ENCODE measurements at places on chromosomes 1 and 21.

DNA sequence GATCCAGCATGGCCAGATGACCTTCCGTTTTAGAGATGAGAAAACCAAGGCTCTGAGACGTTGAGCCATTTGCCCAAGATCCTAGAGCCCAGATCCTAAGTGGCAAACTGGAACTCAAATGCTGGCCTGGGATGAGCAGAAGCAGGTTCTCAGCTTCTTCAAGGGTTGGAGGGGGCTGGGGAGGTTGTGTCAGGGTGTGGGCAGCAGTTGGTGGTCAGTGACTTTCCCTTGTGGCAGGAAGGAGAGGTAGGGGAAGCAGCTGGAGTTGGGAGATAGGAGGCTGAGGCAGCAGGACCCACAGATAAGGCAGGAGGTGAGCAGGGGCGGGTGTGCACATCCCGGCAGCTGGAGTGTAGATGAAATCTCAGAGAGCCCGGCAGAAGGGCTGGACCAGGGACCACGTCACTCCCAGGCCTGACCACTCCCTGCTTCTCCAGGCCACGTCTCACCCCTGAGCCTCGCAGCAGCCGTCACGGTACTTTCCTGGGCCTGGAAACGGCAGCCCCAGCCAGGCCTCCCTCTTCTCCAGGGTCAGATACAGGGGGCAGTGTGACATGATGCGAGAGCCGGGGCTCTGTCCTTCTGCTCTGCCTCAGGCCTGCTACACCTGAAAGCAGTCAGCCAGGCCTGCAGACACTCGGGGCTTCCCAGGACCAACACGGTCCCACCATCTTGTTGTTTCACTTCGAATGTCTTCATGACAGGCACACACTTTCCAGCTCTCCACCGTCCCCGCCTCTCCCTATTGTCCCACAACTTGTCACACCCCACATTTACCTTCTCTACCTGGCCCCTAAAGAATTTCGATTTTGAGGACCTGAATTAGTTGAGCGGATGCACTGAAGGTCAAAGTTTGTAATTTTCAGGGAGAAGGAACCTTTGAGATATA, 11.5 kb upstream of the LAPTM5 start:
- DNase-seq: no peak

DNA sequence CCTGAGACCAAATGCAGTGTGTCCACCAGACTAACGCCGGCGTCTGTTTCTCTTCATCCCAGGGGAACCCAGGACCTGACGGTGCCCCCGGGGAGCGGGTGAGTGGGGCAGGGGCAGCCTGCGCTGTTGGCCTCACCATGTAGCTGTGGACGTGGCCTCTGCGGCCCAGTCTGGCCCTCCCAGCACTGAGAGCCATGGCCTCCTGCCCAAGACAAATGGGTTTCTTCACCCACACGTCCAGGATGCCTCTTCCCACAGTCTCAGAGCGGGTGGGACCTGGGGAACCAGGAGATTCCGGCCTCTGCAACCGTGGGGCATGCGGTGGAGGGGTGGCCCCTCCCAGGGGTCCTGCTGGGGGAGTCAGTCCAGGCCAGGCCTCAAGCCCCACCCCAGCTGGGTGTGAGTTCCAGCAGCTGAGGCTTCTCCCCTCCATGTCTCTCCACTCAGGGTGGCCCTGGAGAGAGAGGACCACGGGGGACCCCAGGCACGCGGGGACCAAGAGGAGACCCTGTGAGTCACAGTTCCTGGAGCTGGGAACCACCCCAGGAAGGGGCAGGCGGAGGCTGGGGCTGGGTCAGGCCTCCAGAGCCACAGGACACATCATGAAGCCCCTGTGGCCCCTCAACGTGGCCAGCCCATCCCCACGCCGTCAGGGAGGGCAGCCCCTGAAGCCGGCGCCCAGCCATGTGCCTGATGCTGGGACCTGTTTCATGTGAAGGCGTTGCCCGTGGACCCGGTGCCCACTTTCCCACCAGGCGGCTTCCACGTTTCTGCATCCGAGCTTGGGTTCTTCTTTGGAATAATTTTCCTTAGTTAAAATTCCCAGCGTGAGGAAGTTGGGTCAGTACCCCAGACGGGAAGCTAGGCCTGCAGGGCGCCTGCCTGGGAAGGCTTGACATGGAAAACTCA, 11.0 kb downstream of the COL6A1 start:
- DNase-seq: no peak

GRCh38 chr1:30286988-30287839, 436.2 kb downstream of the MATN1 start:
- DNase-seq: no peak

GRCh38 chr1:183137782-183138181, 48.3 kb upstream of the LAMC2 start:
- DNase-seq: no peak

DNA sequence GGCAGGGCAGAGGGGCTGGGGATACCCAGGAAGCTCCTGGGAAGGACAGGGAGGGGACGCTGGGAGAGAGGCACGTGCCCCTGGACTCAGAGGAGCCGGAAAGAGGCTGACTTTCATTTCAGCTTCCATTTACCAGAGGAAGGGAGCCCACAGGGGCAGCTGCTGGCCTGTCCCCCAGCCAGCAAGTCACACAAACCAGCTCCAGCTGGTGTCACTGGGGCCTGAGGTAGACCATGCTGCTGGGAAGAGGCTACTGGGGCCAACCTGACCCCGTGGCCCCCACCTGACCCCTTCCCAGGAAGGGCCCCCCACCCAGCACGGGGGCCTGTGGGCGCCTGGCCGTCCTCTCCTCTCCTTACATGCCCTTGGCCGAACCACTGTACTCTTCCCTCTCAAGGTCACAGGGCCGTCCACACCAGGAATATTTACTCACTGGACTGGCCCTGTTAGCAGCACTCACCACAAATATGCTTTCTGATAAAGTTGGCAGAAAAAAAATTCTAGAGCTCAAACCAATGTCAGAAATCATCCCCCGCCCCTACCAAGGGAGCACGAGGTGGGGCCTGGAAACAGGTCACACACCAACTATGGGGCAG, 110.5 kb downstream of the CASZ1 start:
- no peak for DNase-seq

- peak; percentile 32 for DNase-seq
Measured at GRCh38 chr1:6180268-6180706, at the start of gene CHD5. Gene CHD5 (minus strand): TSS chr1:6180321. CDS start chr1:6180023, 298 bp downstream.

GRCh38 chr1:68314151-68314780, 81.9 kb upstream of the WLS start:
- peak; percentile 98 for DNase-seq

DNA sequence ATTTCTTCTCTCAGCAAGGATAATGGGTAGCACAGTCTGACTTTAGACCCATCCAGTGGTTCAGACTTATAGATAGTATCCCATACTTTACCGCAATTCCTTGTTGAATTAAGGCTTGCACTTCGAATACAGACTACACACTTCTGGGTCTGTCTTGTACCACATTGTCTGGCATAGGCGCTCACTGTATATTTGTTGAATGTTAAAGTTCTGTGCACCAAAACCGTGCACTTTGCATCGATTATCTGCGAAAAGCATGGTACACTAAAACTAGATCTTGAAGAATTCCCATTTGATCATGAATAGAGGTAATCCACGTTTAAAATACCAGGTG, 556 bp upstream of the RYR2 start:
- no peak for DNase-seq

- peak; percentile 71 for DNase-seq
Measured at GRCh38 chr1:101288491-101288944, 51.7 kb downstream of the S1PR1 start.

GRCh38 chr1:24913616-24914225, 16.4 kb downstream of the RUNX3 start:
- DNase-seq: no peak

DNA sequence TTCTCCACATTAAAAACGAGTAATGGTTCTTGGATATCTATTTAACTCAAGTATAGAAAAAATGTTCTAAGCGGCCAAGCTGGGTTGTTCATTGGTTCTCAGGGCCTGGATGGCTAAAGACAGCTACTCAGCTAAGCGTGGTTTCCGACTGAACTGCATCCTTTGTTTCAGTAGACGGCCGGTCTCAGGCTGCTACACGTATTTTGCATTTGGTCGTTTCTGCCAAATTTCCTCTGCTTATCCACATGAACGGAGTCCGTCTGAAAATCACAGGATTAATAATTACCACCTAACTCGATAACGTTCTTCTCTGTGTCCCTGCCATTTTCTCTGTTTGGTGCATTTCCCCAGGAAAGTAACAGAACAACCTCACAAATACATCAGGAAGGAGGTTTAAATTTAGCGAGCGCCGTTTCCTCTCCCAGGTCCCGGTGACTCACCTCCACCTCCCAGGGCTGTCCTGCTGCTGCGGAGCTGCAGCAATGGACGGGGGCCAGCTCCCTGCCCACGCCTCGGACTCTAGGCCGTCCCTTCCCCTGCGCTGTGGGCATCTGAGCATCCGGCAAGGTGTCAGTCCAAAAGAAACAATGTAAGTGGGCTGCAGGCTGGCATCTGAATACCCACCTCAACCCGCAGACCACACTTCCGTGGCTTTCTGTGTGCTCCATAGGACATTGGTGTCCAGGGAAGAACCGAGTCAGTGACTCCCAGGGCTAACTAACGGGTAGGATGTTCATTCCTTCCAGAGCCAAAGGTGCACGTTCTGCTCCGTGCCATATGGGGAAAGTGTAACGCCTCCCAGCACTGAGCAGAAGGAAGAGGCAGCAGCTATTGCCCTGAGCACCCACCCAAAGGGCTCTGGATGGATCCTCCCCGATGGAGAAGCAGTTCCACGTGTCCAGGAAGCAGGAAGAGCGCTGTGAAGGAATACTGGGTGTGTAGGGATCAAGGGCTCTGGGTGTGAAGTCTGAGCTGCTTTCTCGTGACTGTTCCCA, 4.1 kb upstream of the GABRD start:
- DNase-seq: no peak

DNA sequence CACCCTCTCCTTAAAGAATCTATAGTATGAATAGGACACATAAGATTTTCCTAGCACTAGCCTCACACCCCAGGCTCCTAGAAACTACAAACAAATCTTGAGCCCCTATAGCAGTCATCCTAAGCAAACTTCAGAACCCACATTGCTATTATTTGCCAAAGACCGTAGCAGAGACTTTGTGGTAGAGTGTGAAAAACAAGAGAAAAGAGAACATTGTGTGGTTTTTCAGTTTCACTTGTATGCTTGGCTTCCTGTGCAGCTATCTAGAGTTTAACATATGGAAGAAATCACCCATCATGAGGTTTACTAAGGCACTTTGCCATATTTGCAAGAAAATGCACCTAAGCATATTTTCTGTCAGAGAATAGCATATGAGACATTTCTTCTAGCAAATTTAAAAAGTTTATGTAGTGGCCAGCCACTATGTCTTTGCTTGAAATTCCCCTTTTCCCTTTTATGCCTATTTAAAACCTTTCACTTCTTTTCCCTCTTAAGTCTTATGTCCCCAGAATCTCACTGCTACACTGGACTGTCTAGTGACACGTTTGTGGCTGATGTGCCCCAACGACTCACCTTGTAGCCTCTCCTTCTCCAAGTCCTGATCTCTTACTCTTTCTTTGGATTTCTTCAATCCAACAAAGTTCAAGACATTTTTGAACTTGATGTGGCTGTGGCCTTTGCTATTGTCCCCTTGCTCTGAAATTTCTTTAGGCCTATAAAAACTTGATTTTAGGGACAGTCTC, 25.6 kb downstream of the CCDC190 start:
- DNase-seq: no peak

DNA sequence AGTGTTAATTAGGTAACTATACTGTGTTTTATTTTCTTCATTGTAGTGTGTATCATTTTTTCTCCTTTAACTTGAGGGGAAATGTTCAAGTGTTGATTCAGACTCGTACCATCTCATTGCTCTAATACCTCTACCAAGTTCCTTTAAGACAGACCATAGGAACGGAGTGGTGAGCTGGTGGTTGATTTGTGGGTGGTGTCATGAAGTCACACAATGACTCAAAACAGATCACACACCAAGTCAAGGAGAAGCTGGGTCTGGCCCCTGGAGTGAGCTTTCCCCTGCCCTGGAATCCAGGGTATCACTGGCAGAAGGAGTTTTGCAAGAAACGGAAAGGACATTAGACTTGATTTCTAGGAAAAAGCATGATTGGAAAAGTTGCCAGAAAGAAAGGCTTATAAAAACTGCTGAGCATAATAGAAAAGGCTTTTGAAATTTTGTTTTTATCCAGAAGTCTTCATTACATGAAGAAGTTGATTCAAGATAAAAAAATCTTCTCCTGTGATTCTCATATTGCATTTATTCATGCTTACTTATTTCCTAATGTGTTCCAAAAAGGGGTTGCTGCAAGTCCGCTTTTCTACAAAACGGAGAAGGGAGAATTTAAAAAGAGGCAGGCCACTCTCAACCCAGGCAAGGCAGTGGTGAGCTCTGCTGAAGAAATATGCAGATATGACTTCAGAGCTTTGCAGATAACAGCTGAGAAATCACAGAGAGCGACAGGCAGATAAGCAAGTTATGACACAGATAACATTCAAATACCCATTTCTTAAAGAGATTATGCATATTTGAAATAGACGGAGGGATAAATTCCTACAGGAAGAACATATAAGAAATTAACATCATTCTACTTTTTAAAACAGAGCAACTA, 79.7 kb downstream of the TBX19 start:
- DNase-seq: no peak

DNA sequence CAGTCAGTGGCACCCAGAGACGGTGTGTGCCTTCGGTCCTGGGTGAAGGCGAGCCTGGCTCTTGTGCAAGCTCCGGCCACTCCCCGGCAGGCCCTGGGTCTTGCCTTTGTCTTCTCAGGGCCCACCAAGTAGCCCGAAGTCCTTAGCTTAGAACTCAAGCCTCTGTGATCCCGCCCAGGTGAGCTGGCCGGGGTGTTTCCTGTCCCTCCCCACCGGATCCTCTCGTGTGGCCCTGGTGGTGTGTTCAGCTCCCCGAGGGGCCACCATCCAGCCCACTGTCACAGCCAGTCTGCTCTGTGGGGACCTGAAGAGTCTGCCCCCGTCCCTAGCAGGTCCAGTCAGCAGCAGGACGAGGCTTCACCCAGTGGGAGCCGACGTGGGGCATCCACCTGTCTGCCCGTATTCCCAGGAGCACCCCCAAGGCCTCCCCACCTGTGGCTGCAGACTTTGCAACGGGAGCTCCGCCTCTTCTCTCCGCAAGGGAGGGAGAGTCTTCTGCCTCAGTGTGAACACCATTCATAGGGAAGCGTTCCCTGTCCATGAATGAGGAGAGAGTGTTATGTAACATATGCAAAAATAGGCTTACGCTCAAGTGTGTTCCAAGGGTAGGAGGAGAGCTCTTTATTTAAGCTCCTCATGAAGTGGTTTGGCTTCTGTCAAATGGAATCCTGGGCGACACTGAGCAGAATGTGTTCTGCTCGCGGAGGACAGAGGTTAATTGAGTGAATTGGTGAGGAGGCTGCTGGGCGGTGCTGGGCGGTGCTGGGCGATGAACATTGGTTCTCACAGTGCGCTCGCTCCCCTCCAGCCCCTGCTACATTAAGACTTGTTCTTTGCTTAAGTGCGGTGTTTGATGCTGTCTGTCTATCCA, 108.9 kb downstream of the CRYAA start:
- DNase-seq: no peak

DNA sequence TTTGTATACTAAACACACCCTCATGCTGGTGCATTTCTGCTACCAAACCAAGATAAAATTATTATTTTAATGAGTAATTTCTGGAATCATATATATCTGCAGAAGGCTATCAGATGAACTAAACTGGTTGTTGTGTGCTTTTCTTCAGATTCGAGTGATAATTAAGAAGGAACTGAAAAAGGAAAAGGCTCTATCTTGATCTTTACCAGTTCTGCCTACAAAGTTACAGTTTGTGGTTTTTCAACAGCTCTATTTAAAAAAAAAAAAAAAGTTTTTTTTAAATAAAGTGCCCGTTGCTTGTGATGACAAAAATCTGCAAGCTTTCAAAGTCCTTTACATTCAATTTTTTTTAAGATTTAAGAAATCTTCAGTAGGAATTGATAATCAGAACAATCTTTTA, 13.6 kb downstream of the DENND1B start:
- DNase-seq: no peak

GRCh38 chr21:33695813-33696212, 53.5 kb downstream of the ITSN1 start:
- DNase-seq: no peak

All from NCI-H510A treated with DMSO at 0.1 percent for 48 hours (cell line).